ENCODE measurements at places on chromosomes 4 and X.

GRCh38 chrX:39808471-39808917 is 289.3 kb downstream of the BCOR start:
- no peak for DNase-seq

- no peak for DNase-seq
Observed at GRCh38 chr4:145545538-145546174, 64.0 kb downstream of the SMAD1 start.

DNA sequence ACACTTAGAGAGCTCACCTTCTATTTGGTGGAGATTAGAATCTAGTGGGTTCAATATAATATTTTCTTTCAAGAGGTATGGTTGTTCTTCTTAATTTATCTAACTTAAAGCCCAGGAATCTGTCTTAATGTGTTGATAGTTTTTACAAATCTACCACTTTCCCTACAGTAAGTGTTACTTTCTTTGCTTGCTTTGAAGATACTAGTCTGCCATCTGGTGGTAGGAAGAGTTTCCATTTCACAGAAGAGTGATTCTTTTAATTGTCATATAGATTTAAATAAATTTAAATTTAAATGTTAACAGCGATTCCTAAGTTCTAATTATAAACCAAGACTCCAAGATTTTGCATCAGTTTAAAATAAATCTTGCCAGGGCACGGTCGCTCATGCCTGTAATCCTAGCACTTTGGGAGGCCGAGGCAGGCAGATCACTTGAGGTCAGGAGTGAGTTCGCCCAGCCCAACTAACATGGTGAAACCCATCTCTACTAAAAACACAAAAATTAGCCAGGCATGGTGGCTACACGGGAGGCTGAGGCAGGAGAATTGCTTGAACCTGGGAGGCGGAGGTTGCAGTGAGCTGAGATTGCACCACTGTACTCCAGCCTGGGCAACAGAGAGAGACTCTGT is 43.5 kb downstream of the NUDT9 start:
- no peak for DNase-seq

- DNase-seq, result no peak
Observed at GRCh38 chrX:39821709-39822095, 276.1 kb downstream of the BCOR start.

DNA sequence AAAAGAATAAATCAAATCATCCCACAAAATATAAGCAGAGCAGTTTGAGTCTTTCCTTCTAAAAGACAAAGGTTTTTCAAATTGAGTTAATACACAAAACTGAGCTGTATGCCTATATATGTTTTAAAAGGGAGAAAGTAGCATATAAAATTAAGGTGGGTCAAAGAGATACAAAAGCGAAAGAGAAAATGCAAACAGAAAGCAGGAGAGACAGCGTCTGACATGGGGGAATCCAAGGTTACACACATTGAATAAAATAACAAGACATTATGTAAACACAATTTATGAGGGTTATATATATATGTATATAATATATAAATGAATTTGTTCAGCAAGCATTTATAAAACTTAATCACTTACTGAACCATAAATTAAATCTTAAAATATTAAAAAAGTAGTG is 276.1 kb upstream of the LCORL start:
- no peak for DNase-seq

DNA sequence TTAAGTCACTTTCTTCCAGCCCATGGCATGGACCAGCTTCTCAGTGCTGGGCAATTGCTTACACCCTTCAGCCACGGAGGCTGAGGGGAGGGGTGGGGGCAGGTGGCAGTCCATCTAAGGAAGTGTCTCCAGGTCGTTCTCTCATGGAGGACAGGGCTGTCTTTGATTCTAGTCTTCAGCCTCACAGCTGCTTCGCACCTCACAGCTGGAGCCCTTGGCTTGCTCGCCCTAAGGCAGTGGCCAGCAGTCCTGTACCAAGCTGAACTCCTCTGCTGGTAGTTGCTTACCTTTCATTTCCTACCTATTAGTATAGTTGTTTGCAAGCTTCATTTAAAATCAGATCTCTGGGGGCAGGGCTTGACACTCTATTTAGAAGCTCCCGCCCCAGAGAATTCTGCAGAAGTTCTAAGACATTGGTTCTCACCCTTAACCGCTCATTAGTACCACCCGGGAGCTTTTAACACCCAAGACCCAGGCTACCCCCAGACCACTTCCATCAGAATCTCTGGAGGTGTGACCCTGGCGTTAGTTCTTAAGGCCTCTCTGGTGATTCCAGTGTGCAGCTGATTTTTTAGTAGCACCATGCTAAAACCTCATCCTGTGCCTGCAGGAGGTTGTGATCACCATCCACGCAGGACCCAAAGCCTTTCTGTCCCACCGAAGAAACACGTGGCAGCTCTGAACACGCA is 386.8 kb downstream of the UNC5C start:
- DNase-seq, result no peak

DNA sequence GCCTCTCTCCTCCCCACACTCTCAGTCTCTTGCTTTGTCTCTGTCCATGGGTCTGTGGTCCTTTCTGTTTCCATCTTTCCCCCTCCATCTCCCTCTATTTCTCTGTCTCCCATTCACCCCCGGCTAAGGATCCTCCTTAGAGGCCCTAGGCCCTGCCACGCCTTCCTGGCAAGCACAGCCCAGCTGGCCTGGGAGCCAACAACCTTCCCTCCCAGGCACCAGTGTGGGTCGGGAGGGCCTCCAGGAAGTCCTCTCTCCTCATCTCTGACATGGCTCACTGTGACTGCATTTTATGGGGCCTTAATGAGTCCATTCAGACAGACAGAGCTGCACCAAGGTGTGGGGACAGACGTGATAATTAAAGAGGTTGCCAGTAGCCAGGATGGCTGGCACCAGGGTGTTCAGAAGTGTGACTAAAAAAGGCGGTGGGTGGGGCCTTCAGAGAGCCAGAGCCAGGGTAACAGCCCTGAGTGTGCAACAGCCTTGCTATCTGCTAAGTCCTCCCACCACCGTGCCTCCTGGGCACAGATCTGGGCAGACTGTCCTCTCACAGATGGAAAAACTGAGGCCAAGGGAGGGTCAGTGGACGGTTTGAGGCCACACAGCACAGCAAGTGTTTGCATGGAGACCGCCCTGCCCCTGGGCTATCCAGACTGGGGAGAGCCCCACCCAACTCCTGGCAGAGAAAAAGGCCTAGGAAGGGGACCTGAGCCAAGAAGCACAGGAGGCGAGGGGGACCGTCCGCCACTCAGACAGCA is 31.5 kb downstream of the BLOC1S4 start:
- no peak for DNase-seq

DNA sequence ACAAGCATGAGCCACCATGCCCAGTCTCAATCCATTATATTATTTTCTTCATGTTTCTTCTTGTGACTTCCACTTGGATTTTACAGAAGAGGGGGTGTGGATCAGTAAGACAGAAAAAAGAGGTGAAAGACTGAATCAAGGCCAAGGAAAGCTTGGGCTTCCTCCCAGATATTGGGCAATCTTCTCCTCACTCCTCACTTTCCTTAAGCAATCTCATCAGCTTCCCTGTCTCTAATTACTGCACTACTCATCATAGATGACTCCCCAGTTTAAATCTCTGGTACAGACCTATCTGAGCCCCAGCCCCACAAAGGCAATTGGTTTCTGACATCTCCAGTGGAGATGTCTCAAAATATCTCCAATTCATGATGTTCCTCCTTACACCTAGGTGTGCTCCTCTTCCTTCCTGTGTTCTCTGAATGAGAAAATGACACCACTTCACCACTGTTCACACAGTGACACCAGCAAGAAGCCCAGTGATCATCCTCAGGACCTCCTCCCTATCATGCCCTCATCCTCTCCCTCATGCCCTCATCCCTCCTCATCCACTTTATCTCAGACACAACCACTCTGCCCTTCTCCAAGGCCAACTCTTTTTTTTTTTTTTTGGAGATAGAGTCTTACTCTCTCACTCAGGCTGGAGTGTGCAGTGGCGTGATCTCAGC is 44.8 kb upstream of the HERC6 start:
- DNase-seq, result no peak

GRCh38 chr4:164761241-164761640 is 7.3 kb downstream of the SMIM31 start:
- no peak for DNase-seq

DNA sequence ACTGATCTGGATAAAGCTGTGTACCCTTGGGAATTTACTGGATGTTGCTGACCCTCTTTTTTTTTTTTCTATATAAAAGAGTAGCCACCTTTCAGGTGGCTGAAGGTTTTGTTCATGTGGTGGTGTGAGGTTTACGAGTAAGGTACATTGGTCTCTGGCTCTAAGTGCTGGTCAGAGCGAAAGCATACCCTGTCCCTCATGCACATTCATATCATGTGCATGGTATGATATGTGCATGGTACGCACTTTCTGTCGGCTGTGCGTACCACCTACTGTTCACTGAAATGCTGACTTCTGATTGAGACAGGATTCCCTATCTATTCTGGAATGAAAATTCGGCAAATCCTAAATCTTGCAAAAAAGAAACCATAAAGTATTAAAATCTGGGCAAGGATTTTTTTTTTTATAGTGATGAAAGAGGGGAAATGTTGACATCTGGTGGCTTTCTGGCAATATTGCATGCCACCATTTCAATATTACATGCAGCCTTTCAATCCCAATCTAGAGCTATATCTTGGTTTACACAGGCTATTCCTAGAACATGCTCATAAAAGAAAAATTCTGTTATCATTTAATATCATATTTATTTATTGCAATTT is 32.8 kb downstream of the FAM149A start:
- no peak for DNase-seq

DNA sequence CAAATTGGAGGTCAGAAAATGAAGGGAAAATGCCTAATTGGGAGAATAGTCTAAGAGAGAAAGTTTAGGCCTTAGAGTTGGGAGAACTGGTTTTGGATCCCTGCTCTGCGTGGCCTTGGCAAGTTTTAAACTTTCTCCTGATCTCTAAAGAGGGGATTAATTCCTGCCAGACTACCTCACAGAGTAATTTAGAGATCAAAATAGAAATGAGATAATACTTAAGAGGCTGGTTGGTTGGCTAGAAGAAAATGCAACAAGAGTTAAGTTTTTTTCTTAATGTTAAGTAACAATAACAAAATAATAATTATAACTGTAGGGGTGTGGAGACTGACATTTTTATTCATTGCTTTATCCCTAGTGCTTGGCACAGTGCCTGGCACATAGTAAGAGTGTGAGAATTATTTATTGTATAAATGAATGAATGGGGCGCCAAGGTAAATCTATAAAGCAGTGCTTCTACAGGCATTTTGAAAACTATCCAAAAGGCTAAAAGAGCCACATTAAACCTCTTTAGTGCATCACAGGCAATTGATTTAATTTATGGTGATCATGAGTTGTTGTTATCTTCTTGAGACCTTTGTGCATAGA is 160.5 kb downstream of the RASL11B start:
- DNase-seq, result no peak

GRCh38 chr4:43423276-43423675 is 530.8 kb downstream of the GRXCR1 start:
- no peak for DNase-seq

- DNase-seq, result no peak
Observed at GRCh38 chr4:174292473-174292872, 8.8 kb downstream of the CEP44 start.

DNA sequence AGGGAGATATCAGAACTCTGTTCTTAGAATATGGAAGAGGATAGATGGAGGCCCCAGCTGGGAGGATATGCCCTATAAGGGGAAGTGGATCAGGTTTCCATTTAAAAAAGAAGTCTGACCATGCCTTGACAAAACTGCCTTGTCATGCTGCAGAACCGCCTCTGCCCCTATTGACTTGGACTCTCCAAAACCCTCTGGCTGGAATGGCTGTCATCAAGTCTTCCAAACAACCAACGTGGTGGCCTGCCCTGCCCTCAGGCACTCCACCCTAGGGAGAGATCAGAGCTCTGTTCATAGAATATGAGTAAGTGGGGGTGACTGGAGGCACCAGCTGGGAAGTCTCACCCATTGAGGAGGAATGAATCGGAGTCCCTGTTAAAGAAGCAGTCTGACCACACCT is 114.9 kb downstream of the VSIG4 start:
- DNase-seq, result no peak

- DNase-seq, result no peak
Observed at GRCh38 chr4:62394766-62395165, 1194.6 kb downstream of the ADGRL3 start.

DNA sequence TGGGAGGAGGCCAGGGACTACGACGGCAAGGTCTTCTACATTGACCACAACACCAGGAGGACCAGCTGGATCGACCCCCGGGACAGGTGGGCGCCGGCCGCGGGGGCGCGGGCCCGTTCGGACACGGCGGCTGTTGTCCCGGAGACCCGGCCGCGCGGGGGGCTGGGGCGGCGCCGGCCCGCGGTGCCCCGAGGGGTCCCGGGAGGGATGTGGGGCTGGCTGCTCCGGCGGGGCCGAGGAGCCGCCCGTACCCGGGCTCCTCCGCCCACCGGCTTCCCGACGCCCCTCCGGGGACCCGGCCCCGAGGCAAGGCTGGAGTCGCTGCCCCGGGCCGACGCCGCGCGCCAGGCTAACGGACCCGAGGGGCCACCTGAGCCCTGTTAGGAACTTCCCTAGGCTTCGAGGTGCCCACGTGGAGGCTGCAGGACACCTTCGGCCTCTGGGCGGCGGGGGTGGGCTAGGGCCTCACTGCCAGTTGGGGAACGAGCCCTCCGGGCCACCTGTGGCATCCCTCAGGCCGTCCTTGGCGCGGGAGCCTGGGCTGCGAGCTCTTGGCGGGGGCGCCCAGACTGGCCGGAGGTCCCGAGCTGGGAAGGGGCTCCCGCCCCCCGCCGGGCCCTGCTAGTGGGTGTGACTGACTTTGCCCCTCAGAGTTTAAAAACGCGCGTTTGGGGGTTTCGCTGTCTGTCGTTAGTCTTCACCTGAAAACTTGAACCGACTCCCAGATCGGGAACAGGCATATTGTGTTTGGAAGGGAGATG is 660 bp downstream of the WWC2 start:
- DNase-seq, result no peak

- no peak for DNase-seq
Observed at GRCh38 chr4:18366892-18367291, 345.3 kb upstream of the LCORL start.

DNA sequence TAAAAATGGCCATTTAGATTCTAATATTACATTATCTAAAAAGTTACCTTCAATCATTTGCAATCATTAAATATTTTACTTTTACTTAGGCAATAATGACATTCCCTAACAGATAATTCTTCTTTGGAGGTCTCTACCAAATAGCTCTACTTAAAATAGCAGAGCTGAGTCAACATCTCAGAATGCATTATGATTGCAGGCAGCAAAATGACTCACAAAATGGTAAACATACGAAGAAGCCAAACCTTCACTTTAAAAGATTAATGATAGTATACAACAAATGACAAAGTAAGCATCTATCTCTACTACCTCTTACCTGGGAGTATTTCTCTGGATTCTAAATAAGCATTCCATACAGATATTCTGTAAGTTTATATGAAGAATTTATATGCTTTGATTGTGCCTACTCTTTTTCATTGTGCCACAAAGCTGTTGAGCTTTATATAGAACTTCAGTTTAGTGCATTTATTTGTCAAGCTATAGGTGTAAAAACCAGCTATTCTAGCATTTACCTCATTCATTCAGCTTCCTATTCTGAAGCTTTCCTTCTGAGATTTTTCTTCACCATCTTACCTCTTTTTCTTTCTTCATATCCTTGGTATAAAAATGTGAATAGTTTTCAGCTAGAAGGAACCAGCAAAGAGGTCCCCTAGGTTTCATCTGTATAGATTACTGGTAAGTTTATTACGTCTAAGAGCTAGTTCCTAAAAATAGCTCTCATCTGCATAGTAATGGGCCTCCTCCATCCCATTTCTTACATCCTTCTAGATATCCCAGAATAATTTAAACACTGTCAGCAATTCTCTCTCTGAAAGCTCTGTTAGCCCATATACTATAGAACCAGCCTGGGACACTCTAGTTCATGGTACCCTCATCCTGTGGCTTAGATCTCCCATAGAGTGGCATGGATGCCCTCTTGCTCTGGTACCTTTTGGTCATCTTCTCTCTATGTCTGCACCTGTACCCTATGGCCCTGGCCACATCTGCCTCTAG is 17.2 kb upstream of the SPCS3 start:
- DNase-seq, result no peak
